ENCODE measurements at places on chromosomes 6 and 20.
A peak's percentile ranks its signal among the peaks of the same experiment; 100 is the strongest.

DNA sequence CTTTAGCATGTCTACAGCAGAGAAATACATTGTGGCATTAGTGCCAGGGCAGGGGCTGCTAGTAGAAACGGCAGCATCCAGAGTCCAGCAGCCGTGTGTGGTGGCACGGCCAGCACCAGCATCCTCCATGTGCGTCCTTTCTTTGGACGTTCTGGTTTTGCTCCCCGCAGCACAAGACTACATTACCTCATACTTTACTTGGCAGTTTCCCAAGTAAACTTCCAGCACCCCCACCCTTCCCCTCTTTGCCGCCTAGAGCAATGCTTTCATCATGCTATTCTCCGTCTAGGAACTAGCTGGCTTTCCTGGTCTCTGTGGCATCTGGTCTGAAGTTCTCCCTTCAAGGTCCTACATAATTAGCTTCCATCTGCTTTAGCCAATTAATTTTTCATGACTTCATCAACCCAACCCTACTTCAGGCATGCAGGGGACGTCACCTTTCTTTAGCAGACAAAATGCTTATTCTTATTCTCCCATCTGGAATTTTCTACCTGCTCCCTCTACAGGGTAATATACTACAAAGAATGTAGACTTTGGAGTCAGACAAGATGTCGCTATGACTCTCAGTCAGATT lies 67.6 kb downstream of the BLOC1S5 start:
- DNase-seq = no peak

DNA sequence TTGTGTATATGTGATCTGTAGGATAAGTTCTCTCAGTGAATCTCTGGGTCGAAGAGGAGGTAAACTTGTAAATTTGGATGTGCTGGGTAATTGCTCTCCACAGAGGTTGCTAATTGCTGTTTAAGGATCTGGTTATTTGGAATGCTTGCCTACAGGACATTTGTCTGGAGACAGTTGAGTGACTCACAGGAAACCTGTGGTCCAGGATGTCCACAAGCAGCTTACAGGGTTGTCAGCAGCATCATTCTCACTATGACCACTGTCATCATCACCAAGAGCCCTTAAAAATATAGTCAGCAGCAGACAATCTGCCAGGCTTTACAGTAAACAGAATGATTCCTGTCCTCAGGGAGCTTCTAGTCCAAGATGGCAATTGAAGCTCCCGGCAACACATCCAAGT lies 31.2 kb upstream of the KCNK5 start:
- DNase-seq = no peak

DNA sequence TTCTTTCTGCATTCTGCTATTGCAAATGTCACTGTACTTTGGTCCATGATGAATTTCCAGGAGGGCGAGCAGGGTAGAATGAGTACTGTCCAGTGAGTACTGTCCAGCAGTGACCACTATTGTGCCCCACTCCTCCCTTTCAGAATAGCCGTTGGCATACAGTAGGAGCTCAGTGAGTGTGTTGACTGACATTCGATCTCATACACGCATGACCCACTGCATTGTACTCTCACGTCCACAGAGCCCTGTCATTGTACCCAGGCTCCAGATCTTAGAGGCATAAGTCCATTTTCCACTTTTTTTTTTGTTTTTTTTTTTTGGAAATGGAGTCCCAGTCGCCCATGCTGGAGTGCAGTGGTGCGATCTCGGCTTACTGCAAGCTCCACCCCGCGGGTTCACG lies 8.2 kb downstream of the DYNLRB1 start:
- DNase-seq = no peak

DNA sequence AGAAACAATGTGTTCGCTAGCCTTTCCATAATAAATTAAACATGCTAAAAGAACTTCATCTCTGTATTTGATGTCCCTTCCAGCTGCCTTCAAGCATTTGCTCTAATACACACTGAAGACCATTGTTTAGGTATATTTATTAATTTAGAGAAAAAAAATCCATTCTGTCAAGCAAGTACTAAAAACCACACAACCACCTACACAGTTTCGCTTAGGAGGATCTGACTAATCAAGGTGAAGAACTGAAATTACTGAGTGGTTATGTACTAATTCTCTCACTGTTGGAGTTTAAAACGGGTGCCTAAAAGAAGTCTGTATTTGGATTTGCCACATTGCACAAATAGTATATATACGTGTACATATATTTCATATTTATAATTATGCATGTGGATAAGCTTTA lies 58.9 kb downstream of the GMDS start:
- DNase-seq = no peak

- no peak for DNase-seq
Measured at GRCh38 chr6:134714679-134715078, 235.2 kb downstream of the ALDH8A1 start.

DNA sequence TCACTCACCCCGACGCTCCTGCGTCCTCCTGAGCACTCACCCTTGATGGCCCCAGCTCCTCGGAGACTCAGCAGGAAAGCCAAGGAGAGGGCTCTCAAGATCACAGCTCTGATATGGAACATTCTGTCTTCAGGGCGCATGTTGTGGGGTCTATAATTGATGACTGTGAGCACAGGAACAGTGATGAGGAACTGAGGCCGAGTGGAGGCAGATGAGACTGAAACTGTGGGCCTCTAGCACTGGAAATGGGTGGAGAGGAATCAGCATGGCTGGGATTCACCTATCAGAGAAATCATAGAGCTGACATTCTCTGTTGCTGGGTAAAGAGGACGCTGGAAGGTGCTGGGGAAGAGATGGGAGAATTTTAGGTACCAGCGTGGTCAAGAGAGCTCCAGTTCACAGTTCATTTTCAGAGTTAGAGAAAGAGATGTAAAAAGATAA lies at the start of gene HLA-DPA1:
Gene HLA-DPA1, minus strand, starts transcription at position 219 of the 441 bp plus-strand sequence.
- peak; percentile 18 for DNase-seq

- DNase-seq = no peak
Measured at GRCh38 chr20:62049342-62050165, 16.1 kb downstream of the TAF4 start.

GRCh38 chr6:156876302-156876701 lies 99.1 kb downstream of the ARID1B start:
- DNase-seq = no peak

DNA sequence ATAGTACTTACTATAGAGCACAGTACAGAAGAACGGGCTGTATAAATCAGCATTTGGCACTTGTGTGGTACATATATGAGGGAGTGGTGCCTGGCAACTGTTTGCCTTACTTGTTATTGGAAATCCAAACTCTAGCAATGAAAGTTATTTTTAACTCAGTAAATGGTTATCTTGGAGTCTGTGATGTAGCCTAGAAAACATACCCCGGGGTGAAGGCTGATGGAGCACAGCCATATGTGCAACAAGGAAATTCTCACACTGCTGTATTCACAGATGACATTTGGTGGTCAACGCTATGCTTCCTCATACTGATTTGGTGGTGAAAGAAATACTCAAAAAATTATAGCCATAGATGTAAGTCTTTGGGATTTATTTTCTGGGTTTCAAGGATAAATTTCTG lies 807.5 kb upstream of the FLRT3 start:
- DNase-seq = no peak

- no peak for DNase-seq
Measured at GRCh38 chr20:54543369-54543768, 68.0 kb downstream of the DOK5 start.

DNA sequence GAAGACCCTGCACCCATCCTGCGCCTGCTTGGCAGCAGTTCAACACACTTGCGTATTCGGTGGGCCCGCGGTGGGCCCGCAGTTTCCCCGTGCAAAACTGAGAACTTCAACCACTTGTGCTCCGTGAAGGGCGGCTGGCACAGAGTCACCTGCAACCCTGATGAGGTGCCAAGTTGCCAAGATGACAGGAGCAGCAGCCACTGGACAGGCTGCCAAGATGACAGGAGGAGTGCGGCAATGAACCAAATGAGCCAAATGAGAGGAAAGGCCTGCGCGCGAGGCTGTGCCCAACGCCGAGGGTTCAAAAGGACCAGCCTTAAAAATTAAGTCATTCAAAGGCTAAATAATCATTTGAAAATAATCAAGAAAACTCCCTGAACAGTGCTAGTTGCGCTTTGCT lies 20.1 kb downstream of the DIDO1 start:
- no peak for DNase-seq

GRCh38 chr20:4342609-4343008 lies 327.3 kb upstream of the RNF24 start:
- no peak for DNase-seq

DNA sequence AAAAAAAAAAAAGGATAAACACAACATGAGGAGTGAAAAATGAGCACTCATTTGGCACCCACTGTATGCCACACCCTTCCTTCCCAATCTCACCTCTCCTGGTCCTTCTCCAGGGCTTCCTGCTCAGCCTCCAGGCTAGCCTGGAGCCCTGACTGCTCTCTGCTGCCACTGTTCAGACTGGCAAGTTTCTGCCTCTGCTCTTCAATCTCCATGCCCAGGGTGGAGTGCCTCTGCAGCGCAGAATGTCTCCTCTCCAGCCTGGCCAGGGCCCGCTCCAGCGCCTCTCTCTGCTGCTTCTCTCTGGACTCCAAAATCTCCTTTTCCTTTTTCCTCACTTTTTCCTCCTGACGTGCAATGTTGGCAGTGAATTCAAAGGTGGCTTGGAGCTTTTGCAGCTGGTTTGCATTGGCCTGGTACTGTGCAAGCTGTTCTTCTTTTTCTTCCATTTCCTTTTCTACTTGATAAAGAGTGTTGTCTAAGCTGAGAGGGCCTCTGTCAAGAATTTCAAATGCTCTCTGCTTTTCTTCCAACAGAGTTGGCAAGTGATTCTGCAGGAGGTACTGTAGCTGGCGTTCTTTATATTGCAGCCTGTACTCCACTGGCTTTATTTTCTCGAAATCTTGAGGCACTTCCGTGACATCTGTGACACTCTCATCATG lies 194.4 kb downstream of the KIF16B start:
- DNase-seq = no peak

- no peak for DNase-seq
Measured at GRCh38 chr6:136149311-136149710, 100.8 kb downstream of the MTFR2 start.

GRCh38 chr6:49415358-49415757 lies 47.7 kb downstream of the MMUT start:
- no peak for DNase-seq

DNA sequence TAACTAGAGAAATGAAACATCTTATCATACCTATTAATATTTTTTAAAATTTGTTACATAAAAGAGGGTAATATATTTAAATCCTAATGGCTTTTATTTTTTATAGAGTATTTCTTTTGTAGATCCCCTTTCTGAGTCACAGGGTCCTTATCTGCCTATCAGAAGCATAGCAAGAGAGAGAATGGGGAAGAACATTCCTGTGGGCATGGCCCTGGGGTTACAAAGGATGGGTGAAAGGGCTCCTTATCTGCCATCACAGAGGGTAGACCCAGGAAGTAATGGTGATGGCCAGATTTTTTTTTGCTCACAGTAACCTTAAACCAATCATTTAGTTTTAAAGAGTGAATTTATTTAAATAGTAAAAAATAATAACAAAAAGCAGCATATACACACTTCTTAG lies 582.1 kb upstream of the HTR1E start:
- no peak for DNase-seq

- DNase-seq = peak; percentile 16
Measured at GRCh38 chr6:33205191-33206026, 954 bp downstream of the HSD17B8 start.

GRCh38 chr6:1591243-1591642 lies 18.5 kb upstream of the FOXC1 start:
- no peak for DNase-seq

GRCh38 chr20:60484316-60484715 lies 526.1 kb downstream of the CDH26 start:
- DNase-seq = no peak

DNA sequence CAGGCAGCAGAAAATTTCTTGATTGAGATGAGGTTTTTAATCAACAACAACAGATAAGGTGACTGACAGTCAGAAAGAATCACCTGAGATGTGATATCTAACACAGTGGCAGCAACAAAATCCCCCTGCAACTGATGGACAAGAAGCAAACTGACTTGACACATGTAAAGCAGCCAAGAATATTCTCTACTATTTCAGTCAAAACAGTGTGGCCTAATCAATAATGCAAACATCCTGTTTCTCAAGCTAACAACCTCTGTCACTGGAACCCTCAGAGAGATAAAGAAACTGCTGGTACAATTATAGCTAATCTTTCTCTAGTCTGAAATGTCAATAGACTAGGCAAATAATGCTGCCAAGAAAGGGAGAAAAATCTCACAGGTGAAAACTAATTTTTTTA lies 4.6 kb upstream of the CGA start:
- DNase-seq = no peak

GRCh38 chr6:108733706-108734265 lies 114.4 kb upstream of the ARMC2 start:
- no peak for DNase-seq

GRCh38 chr20:37948956-37949355 lies 46.0 kb downstream of the VSTM2L start:
- no peak for DNase-seq

DNA sequence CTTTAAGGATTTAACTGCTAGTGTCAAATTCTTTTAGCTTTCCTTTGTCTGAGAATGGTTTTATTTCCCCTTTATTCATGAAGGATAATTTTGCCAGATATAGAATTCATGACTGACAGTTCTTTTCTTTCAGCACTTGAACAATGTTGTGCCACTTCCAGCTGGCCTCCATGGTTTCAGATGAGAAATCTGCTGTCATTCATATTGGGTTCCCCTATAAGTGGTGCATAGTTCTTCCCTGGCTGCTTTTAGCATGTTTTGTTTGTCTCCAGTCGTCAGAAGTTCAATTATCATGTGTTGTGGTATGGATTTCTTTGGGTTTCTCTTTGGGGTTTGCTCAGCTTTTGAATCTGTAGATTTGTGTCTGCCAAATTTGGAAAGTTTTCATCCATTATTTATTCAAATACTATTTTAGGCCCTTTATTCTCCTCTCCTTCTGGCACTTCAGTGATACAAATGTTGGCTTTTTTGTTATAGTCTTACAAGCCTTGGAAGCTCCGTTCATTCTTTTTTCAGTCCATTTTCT lies 76.3 kb upstream of the TGM3 start:
- no peak for DNase-seq

- no peak for DNase-seq
Measured at GRCh38 chr6:37897321-37897720, 77.8 kb downstream of the ZFAND3 start.

DNA sequence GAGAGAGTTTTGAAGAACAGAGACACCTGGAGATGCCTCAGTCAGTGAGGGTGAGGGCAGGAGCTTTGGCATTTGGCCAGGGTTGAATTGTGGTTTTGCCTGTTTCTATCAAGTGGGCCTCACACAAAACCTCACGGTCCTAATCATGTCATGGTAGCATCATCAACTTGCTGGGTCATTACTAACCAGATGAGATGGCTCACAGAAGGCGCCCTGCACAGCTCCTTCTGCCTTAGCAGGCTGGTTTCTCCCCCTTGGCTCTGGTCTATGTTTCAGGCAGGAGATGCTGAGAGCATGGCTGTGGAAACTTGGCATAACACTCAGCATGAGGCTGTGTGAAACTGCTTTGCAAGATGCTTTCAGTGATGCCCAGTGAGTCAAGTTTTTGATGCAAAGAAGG lies 99.3 kb downstream of the LRRC1 start:
- DNase-seq = no peak

- DNase-seq = no peak
Measured at GRCh38 chr20:25308671-25309394, 60.9 kb downstream of the PYGB start.

Data from Kasumi-1 (cell line).